ENCODE measurements at places on chromosomes 11 and 22. TPM values are rescaled to one million over a fixed set of nuclear protein-coding genes. Genes with fewer than 3 reads are reported as not detected.

Gene SPA17
- total RNA-seq = 3.9 TPM

Gene GRM5
- not detected for total RNA-seq

DNA sequence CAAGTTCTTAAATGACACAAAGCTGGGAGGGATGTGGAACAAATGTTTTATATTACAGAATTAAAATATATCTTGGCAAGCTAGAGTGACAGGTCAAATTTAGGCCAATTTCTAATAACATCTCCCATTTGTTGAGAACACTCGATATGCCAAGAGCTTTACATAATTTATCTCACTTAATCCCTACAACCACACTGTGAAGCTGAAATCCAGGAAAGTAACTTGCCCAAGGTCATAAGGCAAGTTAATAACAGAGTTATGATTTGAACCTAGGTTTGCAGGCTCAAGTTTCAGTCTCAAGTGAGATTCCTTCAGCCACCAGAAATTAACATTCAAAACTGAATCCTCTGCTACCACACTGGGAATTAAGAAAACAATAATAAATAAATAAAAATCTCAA is 38.3 kb downstream of the RAB30 start:
- no peak for DNase-seq

GRCh38 chr22:49604732-49605302 is 222.9 kb downstream of the BRD1 start:
- DNase-seq = no peak

Gene KIRREL3
- total RNA-seq = not detected

DNA sequence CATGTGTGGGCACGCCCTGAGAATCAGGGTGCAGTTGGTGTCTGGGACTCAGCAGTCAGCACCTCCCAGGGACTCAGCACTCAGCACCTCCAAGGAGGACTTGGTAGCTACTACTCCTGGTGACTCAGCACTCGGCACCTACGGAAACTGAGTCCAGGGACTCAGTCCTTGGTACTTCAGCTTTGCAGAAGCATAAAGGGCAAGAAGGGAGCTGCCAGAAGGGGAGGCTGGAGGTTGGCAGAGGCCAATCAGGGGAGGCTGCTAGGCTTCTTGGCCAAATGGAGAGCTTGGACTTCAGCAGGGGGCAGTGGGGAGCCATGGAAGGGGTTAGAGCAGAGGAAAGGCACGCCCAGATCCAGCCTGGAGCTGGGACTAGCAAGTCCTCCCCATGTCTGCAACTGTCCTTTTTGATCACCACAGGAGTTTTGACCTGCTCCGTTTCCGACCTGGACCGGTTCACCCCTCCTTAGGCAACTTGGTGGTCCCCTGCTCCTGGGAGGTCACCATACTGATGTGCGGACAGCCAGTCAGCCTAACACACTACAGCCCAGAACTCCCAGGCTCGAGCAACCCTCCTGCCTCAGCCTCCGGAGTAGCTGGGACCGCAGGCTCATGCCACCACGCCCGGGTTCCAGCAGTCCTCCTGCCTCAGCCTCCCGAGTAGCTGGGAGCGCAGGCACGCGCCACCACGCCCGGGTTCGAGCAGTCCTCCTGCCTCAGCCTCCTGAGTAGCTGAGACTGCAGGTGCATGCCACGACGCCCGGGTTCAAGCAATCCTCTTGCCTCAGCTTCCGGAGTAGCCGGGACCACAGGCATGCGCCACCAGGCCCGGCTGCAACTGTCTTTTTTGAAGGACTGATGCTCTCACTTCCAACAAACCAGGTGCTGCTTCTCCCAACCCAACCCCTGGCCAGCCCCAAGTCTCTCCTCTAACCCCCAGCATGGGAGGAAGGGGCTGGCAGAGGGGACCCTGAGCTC is 1.5 kb downstream of the ANO9 start:
- DNase-seq = peak; percentile 48

Gene ALX4
- not detected for total RNA-seq

DNA sequence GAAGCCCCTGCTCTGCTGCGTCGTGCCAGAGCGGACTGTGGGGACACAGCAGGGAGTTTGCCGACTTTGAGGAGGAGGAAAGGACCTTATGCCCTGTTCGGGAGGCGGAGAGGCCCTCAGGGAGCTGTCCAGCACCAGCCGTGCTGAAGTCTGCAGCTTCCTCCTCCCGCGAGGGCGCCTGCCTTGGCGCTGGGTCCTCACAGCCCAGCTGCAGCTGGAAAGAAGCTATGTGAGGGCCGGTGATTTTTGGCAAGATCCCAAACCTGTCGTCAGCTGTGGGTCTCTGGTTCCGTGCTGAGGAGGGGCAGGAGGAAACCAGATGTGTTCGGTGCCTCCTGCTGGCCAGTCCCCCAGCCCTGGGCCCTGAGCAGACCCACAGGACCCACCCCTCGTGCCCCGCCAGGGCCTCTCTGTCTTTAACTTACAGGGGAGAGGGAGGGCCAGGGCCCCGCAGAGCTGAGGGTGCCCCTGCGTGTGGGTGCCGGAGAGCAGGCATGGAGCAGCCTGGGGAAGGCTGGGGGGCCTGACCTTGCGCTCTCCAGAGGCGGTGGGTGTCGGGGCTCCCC is 12.0 kb downstream of the BRSK2 start:
- peak; percentile 71 for DNase-seq

DNA sequence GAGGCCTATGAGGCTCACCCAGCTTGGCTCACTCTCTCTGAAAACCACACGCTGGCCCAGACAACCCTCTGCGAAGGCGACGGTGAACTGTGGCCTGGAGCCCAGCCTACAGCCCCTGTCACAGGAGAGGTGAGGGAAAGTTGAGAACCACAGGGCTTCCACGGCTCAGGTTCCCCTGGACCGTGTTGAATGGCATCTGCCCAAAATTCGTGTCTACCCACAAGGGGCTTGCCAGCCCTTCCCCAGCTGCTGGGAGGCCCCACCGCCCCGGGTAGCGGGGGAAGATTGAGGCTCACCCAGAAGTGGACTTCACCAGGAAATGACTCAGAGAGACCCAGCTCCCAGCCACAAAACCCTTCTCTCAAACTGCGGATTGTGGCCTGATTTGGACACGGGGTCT is 197.1 kb downstream of the CTTN start:
- no peak for DNase-seq

- DNase-seq = no peak
Observed at GRCh38 chr22:42947211-42947990, 67.5 kb downstream of the PACSIN2 start.

Gene HSPB2
- not detected for total RNA-seq

Gene OR5P2
- total RNA-seq = not detected

DNA sequence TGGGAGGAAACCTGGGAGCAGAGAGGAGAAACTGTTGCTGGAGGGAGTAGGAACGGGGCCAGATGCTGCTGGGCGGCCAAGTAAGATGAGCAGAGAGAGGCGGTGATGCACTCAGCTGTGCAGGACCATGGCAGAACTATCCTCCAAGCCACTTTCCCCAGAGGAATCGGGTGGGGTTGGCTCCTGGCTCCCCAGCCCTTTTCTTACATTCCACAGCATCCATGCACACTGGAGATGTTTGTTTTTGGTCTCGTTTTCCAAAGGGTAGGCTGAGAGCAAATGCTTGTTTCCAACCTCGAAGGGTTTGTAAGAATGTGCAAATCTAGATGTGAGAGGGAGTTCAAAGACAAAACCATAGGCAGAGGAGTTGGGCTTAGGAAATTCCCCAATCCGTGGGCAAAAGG is 73.2 kb downstream of the DBX1 start:
- DNase-seq = no peak

DNA sequence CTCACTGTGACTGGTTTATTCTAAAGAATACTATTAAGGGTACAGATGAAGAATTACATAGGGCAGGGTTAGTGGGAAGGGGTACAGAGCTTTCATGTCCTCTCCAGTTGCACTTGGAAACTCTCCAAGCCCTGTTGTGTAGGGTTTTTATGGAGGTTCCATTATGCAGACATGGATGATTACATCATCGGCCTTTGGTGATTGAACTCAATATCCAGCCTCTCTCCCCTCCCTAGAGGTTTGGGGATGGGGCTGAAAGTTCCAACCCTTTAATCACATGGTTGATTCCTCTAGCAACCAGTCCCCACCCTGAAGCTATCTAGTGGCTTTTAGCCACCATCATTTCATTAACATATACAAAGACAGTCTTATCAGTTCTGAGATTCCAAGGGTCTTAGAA is 472.6 kb downstream of the BUD13 start:
- DNase-seq = no peak

DNA sequence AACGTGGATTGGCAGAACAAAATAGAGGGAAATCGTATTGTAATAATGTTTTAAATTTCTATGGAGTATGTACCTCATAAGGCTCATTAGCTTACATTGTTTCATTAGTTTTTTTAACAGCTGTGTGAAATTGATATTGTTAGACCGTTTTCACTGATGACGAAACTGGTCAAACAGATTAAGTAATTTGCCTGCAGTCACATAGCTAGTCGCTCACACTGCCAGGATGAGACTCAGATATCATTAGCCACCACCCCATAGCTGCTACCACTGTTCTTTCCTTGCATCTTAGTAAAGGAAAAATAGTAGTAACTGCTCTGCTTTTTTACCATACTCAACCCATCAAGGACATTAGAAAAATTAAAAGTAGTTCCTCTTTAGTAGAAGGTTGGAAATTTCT is 64.0 kb downstream of the DKK3 start:
- DNase-seq = no peak

Gene SMPD1
- 14.1 TPM for total RNA-seq

DNA sequence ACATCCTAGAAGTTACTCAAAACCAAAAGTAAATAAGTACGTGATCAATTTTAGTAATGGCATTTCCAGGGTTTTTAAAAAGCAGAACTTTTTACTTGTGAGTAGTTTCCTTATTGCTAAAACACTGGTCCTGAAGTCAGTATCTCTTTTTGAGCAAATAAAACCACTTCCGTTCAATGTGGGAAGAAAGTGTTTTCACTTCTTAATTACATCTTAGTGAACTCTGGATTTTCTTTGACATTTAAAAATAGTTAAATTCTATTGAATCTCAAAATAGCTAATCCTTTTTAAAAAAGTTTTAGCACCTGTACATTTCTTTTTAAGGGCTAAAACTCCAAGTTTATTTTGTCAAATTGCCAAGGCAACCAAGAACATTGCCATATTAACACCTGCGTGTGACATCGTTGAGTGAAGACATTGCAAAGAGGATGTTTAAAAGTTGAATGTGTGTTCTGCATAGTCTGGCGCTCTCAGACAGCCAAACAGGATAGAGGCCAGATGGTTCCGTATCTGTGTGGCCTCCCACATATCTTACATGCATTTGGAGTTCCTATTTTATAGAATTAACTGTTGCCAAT is 17.2 kb upstream of the OR5B21 start:
- DNase-seq = peak; percentile 39

Gene C22orf42
- total RNA-seq = not detected

Gene OR10D3
- total RNA-seq = not detected

DNA sequence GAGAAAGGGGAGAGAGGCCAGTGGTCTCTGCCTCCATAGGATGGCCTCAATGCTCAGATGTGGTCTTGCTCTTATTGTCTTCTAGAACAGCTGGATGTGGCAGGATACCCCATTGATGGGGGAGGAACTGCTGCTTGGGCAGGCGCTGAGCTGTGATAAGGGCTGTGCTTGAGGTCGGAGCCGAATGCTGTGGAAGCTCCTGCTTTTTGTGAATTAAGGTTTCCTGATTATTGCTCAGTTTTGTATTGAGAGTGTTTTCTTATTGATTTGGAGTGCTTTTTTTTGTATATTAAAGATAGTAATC is 57.2 kb downstream of the CABIN1 start:
- no peak for DNase-seq

- no peak for DNase-seq
Observed at GRCh38 chr11:1866226-1866625, 13.3 kb downstream of the LSP1 start.

GRCh38 chr22:36830601-36831000 is 13.8 kb upstream of the PVALB start:
- DNase-seq = no peak

Gene BLID
- not detected for total RNA-seq

- no peak for DNase-seq
Observed at GRCh38 chr11:38990841-38991240, 2392.8 kb upstream of the RAG2 start.

All from activated CD4-positive, alpha-beta T cell treated with anti-CD3 and anti-CD28 coated beads for 36 hours (primary cell).